ENCODE measurements at places on chromosomes 12 and 14.
A peak's percentile ranks its signal among the peaks of the same experiment; 100 is the strongest.

- DNase-seq, result peak; percentile 84
Measured at GRCh38 chr14:101191721-101192660, 288.5 kb upstream of the RTL1 start.

DNA sequence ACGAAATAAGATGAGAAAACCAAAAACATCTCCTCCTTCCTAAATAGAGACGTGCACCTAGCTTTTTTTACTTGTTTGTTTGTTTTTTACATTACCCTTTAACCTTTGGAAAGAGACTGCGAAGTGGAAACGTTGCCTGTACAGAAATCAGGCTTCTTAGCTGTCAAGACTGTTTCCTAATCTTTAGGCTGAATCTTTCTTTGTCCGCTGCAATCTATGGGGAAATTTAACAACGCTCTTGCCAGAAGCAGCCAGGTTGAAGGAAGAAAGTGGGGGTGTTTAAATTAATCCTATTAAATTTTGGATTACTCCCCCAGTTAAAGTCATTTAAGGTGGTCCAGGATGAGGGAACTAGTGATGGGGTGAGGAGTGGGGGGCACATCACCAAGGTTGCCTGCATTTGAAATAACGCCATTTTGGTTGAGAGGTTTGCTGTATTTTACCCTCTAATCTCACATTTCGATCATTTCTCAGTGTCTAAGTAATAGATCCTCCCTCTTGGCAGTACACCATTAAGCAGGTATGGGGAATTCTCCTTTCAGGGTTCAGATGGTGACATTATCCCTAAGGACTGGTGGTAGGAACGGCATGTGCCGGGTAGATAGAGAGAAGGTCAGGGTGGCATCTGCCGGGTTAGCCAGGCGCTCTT is 2.6 kb downstream of the FLRT2 start:
- no peak for DNase-seq

DNA sequence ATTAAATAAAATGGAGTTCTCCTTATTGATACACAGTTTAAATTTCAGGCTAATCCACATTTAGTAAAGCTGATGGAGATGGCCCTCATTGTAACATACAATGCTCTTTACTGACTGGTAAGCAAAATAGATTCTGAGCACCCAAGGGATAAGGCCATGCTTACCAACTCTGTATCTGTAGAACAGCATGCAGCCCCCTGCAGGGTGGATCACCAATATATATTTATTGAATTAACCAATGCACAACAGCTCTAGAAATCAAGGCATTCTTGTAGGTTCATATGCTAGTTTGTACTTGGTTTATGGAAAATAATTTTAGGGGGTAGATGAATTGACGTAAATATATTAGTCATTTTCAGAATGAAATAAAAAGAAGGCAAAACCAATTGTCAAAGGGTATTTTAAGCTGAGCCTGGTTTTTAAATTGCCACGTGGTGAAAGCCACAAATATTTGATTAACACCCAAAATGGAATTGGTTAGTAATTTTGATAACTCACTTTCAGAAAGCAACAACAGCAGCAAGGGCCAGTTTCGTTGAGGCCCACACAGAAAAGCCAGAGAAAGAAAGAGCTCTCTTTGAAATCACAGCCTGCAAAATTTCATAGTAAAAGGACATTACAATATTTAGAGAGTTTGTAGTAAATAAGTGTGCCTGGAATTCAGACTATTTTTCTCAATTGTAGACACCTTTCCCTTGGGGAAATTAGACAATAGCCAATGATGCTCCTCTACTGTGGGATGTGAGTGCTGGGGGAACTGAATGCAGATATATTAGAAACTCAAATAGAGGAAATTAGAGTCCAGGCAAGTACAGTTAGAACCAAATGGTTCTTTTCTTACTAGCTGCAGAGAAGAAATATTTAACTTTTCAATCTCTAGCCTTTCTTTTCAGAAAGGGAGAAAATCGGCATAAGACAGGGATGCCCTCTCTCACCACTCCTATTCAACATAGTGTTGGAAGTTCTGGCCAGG is 216.2 kb upstream of the ABCD2 start:
- DNase-seq, result no peak

- no peak for DNase-seq
Measured at GRCh38 chr12:113896194-113896593, 69.9 kb downstream of the RBM19 start.

- no peak for DNase-seq
Measured at GRCh38 chr12:46554460-46554859, 181.9 kb upstream of the SLC38A2 start.

- DNase-seq, result no peak
Measured at GRCh38 chr12:58678753-58679152, 241.6 kb downstream of the LRIG3 start.

DNA sequence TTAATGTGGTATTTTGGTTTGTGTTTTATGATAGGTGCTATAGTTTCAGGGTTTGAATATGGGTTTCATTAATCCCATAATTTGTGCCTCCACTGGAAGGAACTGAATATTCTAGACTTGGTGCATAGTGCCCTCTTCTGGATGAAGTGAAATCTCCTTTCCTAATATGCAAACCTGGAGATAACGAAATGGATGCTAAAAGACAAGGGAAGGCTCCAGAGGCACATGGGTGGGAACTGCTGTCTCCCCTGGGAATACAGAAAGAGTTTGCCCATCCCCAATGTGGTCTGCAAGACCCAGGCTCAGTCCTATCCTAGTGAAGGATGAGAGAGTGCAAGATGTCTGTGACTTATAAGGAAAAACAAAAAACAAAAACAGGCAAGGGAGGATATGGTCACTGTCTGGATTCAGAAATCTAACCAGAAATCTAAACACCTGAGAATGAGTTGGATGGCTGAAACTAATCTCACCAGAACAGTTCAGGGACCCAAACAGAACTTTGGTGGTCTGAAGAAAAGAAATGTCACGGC is 142.3 kb upstream of the TMPO start:
- DNase-seq, result peak; percentile 34

DNA sequence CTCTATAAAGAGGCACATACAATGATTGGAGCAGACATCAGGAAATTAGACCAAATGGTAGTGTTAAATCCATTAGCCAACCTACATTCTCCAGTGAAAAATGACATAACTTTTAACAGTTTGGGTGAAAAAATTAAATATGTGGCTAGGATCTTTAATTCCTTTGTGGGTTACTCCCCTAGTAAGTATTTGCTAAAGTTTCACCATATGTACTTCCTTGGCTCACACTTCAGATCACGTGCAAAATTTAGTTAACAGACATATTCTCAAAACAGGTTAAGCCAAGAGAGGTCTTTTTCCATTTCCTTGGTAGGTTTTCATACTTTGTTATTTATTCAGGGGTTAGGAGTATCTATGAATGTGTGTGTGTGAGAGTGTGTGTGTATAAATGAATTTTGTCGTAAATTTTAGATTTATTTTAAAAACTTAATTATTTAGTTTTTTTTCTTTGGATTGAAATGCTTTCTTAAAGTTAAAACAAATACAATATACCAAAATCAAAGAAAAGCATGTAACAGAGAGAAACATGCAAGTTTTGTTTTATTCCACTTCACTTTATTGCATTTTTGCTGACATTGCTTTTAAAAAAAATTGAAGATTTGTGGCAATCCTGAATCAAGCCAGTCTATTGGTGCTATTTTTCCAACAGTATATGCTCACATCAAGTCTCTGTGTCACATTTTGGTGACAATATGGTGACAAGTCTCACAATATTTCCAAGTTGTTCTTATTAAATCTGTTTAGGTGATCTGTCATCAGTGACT is 258.7 kb downstream of the FLRT2 start:
- no peak for DNase-seq

DNA sequence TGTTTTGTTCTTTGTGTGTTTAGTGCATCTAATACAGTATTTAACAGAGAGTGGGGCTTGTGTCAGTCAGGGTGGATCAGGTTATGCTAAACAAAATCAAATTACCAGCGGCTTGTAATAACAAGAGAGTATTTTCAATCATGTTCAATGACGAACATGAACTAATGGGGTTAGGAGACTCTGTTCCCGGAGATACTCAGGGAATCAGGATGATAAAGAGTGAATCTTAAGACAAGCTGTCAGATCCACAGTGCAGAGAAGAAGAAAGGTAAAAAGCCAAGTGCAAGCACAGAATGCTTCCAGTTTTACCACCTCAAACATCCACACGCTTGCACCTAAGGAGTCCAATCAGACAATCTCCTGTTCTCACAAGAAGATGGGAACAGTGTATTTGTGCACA is 1331.5 kb upstream of the TMEM132C start:
- peak; percentile 4 for DNase-seq

GRCh38 chr14:30272848-30273832 is 285.8 kb upstream of the G2E3 start:
- DNase-seq, result no peak

- DNase-seq, result no peak
Measured at GRCh38 chr12:32477714-32478113, 78.4 kb downstream of the FGD4 start.

GRCh38 chr12:91441993-91442952 is 259.7 kb upstream of the DCN start:
- DNase-seq, result no peak

GRCh38 chr14:104210817-104211195 is 72.4 kb downstream of the KIF26A start:
- no peak for DNase-seq

GRCh38 chr12:51186465-51187085 is 13.6 kb upstream of the TFCP2 start:
- DNase-seq, result no peak

- DNase-seq, result no peak
Measured at GRCh38 chr12:24522736-24523135, 426.2 kb downstream of the BCAT1 start.

GRCh38 chr12:52323001-52323400 is 1.8 kb upstream of the KRT83 start:
- DNase-seq, result no peak

GRCh38 chr14:104865631-104866441 is 768 bp downstream of the CEP170B start:
- DNase-seq, result peak; percentile 56

- DNase-seq, result no peak
Measured at GRCh38 chr14:101064121-101064661, 160.7 kb upstream of the RTL1 start.

- DNase-seq, result no peak
Measured at GRCh38 chr14:74902941-74903705, 19.9 kb downstream of the RPS6KL1 start.

DNA sequence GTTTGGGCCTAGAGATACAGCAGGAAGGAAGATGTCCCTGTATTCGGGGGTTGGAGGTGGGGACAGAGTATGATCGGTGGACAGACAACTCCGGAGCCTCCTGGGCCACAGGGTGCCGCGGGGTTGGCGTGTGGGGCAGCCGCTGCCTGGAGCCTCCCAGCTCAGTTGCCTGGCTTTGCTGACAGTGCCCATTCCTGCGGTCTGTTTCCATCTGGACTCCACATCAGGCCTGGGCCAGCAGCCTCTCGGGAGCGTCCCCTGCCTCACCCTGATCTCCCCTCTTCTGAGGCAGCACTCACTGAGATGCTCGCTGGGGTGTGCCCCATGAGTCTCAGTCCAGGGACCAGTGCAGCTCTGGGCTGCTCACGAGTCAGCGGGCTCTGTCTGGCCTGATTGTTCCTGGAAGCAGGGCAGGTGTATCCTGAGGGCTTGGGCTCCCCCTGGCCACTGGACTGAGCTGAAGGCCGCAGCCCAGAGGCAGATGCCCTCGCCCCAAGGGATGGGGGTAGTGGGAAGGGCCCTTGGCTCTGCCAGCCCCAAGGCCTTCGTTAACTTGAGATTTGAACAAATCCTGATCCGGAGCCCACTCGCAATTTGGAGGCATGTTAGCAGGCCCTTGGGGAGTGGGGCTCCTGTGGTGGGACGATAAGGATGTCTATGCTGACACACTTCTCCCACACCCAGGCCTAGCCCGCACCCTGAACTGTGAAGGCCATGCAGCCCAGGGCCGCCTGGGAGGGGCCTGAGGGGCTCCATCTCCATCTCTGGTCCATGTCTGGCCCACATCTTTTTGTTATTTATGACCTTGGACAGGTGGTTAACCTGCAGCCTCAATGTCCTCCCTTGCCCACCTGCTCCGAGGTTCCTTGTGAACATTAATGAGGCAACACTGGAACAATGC is 7.5 kb downstream of the HIP1R start:
- no peak for DNase-seq

- no peak for DNase-seq
Measured at GRCh38 chr12:109758426-109759420, 45.1 kb downstream of the FAM222A start.

DNA sequence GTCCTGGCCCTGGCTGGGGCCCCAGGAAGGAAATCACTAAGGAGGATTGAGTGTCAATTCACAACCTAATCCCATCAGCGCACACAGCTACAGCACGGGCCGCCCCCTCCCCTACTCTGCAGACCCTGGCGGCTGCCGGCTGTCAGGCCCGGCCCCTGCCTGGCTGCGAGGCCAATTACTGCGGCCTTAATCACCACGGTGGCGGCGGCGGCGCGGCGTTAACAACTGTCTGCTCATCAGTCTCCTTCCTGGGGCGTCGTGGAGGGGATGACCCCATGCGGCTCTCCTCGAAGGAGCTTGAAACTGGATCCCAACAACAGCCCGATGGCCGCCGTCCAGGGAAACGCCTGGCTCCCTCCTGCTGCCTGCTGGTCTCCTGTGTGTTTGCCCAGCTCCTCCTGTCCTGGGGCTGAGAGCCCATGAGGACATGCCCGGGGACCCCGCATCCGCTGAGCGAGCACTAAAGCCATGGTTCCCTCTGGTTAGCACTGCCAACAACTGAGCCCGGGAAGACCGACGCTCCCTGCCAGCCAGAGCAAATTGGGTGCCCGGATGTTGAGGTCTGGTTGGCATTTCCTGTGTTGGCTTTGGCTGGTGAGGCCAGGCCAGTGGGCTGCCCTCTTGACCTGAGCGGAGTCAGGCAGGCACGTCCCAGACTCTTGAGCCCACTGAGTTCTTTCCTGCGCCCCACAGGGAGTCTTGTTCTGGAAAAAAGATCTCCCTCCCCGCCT is 21.8 kb upstream of the EIF2B2 start:
- no peak for DNase-seq

- peak; percentile 73 for DNase-seq
Measured at GRCh38 chr14:69625299-69626131, 14.1 kb downstream of the SUSD6 start.

GRCh38 chr14:20751963-20752562 is 6.4 kb downstream of the EDDM3A start:
- no peak for DNase-seq

DNA sequence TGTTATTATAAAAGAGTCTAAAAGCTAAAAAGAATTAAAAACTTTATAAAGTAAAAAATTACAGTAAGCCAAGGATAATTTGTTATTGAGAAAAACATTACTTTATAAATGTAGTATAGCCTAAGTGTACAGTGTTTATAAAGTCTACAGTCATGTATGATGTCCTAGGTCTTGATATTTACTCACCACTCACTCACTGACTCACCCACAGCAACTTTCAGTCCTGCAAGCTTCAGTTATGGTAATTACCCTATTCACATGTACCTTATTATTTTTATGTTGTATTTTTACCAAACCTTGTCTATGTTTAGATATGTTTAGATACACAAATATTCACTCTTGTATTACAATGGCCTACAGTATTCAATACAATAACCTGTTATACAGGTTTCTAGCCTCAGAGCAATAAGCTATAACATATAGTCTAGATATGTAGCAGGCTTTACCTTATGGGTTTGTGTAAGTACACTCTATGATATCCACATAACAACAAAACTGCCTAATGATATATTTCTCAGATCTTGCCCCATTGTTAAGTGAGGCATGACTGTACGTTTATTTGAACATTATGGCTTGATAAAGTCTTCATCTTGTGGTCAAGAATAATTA is 113.7 kb upstream of the KITLG start:
- no peak for DNase-seq

GRCh38 chr14:105844810-105845724 is 318.7 kb downstream of the TMEM121 start:
- DNase-seq, result no peak
